ENCODE measurements at places on chromosomes 1 and 21.

DNA sequence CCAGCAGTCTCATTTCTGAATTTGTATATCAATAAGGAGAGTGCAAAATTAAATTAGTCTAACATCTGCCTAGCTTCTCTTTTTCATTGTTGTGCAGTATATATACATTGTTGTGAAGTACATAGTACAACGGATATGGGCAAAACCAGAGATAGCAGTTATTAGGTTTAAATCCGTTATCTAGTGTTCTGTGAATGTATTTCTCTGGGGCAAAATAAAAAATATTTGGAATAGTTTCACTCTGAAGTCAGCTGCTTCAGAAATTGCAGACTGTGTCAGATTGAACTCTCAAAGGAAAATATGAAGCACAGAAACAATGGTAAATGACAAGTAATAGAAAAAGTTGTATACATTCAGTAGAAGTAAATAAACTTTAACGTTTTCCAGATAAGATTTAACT is 836.5 kb upstream of the CXADR start:
- DNase-seq, result peak; percentile 63

DNA sequence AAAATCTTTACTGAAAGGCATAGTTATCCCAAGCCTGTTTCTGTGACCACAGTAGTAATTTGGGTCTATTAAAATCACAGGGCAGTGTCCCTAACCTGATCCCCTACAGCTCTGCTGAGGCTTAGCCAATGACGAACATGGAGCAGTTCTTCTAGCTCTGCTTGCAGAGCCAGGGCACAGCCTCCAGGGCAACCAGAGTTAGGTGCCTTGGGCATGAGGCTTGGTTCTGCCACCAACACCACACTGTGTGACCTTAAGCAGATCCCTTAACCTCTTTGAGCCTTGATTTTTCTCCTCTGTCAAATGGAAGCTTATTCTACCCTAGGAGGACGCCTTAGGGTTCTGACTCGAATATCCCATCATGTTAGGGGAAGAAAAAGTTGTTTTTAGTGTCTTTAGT is 86.7 kb upstream of the TLR5 start:
- no peak for DNase-seq

- no peak for DNase-seq
Measured at GRCh38 chr1:101267082-101267481, 30.3 kb downstream of the S1PR1 start.

- no peak for DNase-seq
Measured at GRCh38 chr1:114550336-114550735, 31.1 kb downstream of the BCAS2 start.

DNA sequence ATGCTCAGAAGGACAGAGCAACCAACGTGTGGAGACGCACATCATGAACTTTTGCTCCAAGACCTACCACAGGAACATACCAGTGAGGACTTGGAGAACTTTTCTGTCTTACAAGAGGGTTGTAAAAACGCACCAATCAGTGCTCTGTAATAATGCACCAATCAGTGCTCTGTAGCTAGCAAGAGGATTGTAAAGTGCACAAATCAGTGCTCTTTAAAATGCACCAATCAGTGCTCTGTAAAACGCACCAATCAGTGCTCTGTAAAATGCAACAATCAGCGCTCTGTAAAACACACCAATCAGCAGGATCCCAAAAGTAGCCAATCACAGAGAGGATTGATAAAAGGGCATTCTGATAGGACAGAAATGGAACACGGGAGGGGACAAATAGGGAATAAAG is 40.4 kb upstream of the SPAG17 start:
- no peak for DNase-seq

DNA sequence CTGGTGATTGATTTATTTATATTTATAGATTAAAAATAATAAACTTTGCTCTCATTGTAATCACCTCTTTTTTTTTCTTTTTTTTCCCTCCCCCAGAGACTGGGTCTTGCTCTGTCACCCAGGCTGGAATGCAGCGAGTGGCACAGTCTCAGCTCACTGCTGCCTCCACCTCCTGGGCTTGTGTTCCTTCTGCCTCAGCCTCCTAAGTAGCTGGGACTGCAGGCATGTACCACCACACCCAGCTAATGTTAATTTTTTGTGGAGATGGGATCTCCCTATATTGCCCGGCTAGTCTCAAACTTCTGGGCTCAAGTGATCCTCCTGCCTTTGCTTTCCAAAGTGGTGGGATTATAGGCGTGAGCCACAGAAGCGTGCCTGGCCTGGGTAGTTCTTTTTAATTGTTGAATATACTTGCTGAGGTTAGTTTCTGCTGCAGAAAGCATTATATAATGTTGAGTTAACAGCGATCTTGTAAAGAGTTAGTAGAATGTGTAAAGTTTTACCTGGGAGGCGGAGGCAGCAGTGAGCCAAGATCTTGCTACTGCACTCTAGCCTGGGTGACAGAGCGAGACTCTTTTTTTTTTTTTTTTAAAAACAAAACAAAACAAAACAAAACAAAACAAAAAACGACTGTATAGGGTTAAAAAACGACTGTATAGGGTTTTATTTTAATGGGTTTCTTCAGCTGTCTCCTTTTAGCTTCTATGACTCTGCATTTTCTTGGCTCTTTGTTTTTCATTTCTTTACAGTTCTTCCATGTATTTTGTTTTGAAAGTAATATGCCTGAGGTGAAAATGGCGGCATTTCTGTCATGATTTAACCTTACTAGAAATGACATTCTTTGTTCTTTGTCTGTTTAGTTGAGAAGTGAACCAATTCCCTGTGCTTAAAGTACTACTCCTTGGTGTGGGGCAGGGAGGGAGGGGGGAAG is 82.7 kb downstream of the CAMTA1 start:
- no peak for DNase-seq

- no peak for DNase-seq
Measured at GRCh38 chr1:100404821-100405220, 52.5 kb downstream of the CDC14A start.

DNA sequence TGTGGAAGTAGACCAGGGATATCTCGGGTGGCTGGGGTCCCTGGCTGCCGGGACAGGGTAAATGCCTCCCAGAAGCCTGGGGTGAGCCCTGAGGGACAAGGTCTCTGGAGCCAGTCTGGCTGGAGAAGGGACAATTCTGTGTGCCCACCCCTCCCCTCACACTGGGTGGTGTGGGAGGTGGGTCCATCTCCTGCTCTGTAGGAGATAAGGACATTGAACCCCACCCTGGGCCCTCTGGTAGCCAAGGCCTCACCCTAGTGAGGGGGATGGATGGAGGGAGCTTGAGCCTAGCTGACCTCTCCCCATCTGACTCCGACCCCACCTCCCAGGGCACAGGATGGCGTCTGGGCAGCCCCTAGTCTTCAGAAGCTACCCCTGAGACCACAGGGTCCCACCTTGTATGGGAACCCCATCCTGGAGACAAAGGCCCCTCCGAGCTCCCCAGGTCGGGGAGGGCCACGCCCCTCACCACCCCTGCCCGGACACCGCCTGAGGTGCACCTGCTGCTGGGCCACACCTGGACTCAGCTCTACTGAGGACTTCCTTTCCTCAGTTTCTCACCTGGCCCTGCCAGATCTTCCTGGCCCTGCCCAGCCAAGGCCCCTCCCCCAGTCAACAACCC is 4.3 kb downstream of the AGRN start:
- DNase-seq, result no peak

Measured in umbilical cord (tissue), 2 donors.